ENCODE measurements at places on chromosomes 5 and 9. TPM values are rescaled to one million over a fixed set of nuclear protein-coding genes. Genes with fewer than 3 reads are reported as not detected.

DNA sequence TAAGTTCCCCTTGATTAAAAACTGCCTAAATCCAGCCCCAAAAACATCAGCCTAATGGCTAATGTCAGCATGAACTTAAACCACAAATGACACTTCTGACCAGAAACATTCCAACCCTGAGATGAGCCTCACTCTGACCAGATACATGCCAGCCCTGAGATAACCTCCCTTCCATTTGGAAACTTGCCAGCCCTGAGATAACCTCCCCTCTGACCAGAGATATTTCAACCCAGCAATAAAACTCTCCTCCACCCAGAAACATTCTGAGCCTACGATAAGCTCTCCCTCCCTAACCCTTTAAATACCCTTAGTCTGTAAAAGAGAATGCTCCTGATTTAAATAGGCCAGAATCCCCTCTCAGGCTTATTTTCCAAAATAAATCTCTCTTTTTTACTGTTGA, 1035.7 kb upstream of the NUDT12 start:
- no peak for DNase-seq

DNA sequence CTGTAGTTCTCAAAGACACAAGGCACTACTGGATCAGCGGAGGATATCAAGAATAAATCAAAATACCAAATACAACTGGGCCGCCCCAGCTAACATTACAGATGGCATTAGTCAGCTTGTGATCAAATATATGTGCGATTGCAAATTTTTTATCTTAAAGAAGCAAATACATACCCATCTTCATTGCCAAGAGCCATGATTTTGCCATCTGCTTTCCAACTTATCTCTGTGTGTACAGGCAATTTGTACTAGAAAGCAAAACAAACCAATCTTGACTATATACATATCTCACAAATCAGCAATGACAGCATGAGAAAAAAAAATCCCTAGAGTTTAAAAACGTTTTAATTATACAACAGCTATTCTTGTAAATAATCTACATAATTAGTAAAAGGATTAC, 20.3 kb downstream of the GEMIN5 start:
- no peak for DNase-seq

DNA sequence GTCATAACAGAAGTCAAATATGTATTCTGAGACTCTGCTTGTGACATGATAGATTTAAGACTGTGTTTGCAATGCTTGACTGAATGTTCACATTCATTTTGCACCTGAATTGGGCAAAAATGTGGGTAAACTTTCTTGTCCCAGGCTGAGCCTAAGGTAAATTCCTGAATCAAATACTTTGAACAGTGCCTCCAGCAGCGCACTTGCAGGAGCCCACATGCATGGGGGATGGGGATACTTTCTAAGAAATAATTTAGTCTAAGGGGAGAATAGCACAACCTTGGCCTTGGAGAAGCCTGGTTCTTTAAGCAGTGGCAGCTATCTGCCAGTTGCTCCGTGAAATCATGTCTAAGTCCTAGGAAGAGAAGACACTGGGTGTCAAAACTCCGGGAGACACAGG, 163.5 kb upstream of the EGFLAM start:
- no peak for DNase-seq

- no peak for DNase-seq
Observed at GRCh38 chr5:19923742-19924141, 64.3 kb downstream of the CDH18 start.

DNA sequence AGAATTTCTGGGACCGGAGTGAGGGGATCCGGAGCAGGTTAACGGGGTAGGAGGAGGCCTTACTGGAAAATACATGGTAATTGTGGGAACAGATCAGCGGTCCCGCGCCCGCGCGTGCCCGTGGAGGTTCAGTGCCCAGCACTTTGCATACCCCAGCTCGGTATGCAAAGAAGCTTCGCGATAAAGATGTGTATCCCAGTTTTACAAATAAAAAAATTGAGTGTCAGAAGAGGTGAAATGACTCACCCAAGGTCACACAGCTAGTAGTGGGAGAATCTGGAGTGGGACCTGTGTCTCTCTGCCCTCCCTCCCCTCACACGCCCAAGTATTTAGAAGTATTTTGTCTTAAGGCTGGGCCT, 967 bp downstream of the NEURL1B start:
- no peak for DNase-seq

DNA sequence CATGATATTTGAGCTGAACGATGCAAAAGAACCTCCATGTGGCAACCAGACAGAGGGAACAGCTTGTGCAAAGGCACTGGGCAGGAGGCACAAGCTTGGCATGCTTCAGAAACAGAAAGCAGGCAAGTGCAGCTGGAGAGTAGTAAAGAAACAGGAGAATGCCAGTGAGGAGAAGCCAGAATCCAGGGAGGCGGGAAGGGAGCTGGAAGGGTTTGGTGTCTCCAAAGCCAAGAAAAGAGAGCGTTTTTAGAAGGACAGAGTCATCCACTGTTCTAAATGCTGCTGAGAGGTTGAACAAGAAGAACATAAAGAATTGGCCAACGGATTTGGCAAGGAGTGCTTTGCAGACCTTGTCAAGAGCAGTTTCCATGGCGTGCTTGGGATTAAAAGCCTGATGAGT, 124.7 kb downstream of the TLE1 start:
- DNase-seq, result no peak

DNA sequence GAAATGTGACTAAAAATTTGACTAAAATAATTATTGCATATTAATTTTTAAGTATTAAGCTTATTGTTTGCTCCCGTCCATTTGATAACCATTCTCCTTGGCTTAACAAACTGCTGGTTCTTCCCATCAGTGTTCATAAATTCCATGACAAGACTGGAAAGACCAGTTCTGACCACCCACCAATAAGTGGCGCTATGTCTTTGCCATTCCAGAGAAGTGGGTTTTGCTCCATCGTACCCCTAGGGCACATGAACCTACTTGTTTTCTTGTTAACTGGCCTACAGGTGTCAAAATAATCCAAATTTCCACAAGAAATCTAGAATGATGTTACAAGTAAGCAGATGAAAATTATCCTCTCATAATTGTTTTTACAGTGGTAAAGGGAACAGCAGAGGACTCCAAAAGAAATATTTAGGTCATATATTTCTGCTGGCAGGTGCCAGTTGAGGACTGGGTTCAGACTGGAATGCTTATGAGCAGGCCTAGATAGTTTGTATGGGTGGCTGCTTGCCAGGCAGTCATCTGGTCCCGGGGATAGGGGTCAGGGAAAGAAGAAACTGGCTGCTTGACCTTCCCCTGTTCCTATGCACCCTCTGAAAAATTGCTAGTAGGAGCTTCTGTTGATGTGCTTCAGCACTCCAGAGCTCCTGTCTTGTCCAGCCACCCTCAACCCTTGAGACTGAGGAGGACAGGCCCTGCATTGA, 283.1 kb upstream of the ADAMTSL1 start:
- DNase-seq, result no peak

- DNase-seq, result no peak
Observed at GRCh38 chr5:131218392-131218791, 45.5 kb upstream of the CDC42SE2 start.

The AGXT2 gene
- total RNA-seq, result not detected

The OLFM1 gene
- total RNA-seq, result 8.6 TPM
